ENCODE measurements at places on chromosomes 13 and 19.

- peak; percentile 84 for DNase-seq
These were observed 30.3 kb upstream of the FRY start for GRCh38 chr13:32001154-32001768.

GRCh38 chr13:48489666-48490065 is 43.2 kb downstream of the RCBTB2 start:
- DNase-seq = no peak

GRCh38 chr13:32911506-32911905 is 104.7 kb upstream of the KL start:
- DNase-seq = peak; percentile 64

DNA sequence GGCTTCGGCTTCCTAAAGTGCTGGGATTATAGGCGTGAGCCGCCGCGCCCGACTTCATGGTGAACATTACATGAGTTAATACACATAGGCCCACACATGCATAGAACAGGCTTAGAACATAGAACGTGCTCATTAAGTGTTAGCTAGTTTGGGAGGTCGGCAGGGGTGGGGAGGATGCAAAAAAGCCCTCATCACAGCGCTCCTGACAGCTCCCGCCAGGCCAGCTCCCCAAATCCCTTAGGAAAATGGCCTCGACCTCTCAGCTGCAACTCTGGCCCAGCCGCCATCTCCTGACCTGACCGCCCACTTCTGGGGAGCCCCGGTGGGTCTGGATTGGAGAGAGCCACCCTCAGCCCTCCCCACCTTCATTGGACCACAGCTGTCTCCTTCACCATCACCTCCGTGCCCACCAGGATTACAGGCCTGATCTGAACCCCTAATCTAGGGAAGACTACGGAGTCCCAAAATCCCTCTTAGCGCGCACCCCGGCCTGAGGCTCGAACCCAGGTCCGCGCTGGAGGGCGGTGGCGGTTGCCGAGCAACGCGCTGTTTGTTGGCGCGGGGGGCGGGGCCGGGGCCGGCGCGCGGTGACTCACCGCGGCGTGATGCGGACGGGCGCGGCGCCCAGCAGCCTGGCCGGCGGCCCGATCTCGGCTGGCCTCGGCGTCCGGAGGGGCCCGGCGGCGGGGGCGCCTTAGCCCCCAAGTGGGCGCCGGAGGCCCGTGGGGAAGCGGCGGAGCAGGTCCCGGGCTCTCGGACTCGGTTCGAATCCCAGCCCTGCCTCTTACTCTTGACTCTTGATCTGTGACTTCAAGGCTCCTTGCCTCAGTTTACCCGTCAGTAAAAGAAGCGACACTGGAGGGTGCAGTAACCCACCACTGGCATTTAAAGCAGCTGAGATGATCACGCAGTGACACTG is 26.7 kb upstream of the NANOS3 start:
- DNase-seq = peak; percentile 73

- peak; percentile 40 for DNase-seq
These were observed 62.0 kb downstream of the RFX2 start for GRCh38 chr19:6048348-6048747.

GRCh38 chr13:111917901-111918300 is 149.0 kb upstream of the SOX1 start:
- DNase-seq = no peak

DNA sequence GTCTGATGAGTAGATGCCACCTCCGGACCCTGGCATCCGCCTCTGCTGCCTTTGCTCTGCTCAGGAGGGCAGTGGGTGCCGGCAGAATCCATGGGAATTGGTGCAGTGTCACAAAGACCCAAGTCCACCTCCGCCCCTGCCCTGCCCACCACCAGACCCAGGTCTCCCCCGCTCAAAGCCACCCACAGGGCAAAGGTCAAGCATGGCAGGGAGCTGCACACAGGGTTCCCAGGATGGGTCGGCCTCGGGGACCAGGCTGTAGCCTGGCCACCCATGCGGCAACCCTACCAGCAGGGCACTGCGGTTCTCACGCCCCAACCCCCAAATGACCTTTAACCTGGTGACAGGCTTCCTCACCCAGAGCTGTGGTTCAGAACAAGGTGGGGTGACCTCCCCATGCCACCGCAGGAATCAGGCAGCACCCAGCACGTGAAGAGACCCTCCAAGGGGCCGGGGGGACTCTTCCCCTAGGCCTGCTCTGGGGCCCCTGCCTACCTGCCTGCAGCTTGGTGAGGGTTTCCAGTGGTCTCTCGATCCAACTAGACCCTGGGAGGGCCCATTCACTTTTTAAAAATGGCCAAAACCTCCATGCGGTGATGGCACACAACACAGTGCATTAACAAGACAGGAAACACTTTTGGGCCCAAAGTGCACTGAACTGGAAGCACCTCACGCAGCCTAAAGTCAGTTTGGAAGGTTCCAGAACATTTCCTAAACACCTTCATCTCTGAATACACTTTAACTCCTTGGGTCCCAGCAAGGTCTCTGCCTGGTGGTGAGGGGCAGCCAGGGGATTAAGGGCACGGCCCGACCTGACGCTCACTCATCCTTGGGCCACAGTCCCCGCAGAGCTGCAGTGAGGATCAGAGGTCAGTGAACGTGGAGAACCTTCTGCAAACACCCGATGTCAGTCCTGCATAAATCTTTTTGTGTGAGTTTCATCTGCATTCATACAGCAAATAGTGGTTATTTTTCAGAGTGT is 11.0 kb downstream of the GAS6 start:
- DNase-seq = no peak

GRCh38 chr19:17235300-17235970 is 9.4 kb downstream of the OCEL1 start:
- peak; percentile 89 for DNase-seq

DNA sequence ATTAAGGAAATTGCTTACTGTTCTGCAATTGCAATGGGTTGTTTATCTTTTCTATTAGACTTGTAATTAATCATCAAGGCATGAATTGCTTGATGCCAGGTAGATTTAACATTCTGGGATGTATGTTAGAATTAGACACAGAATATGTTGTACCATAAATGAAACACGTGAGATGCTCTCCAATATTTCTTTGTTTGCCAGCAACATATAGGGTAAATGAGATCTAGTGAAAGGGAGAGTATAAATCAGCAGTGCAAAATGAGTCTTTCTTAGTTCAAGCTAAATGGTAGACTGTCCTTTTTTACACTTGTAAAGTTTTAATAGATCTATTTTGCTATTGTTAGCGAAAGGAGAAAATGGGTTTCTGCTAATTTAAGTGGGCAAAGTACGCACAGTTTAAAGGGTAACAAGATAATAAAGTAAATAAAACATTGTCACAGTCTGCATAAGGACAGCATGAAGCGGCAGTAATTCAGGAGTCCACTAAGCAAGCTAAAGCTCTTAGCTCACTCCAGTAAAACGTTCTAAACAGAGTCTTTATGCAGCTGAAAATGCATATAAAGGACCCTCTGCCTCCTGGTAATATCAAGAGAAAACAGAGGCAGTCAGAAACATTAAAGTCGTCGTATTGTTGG is 1137.1 kb downstream of the OLFM4 start:
- DNase-seq = no peak

GRCh38 chr19:16825312-16826052 is 3.7 kb upstream of the SIN3B start:
- no peak for DNase-seq

DNA sequence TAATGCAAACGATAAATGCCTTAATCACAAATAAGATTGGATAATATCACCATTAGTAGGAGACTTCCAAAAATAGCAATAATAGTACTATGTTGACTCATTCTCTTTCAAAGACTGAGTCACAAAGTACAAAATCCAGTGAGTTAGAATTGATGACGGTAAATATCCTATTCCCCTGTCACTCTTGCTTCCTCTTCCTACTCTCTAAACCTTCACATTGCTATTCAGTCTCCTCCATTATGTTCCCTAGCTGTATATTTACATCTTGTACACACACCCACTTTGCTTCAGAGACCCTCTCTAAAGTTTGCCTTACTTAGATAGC is 26.3 kb upstream of the INTS6 start:
- DNase-seq = no peak

- DNase-seq = no peak
These were observed 1.4 kb downstream of the FZR1 start for GRCh38 chr19:3507371-3508120.

DNA sequence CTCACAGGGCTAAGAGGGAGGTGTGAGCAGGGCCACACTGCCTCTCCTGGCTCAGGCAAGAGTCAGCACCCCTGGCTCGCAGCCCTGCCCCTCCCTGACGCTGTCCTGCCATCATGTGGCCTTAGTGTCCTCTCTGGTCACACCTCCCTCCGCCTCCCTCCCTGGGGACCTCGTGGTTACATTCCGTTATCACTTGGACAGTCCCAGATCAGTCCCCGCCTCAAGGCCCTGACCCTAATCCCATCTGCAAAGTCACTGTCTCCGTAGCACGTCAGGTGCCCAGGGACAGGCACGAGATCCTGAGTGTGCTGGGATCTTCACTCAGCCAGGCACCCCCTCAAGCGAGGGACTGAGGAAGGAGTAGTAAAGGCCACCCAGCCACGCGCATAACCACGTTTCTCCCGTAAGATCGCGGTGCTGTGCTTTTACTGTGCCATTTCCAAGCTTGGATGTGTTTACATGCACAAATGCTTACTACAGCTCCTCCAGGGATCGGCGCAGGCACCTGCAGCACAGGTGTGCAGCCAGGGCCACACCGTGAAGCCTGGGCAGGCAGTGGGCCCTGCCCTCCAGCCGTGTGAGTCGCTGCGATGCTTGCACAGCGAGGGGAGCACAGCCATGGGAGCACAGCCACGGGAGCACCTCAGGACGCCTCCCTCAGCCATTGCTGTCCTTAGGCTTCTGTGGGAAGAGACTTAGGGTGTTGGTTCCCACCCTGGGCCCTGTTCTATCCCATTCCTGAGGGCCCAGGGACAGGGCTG is 10.7 kb upstream of the TMEM255B start:
- DNase-seq = no peak

DNA sequence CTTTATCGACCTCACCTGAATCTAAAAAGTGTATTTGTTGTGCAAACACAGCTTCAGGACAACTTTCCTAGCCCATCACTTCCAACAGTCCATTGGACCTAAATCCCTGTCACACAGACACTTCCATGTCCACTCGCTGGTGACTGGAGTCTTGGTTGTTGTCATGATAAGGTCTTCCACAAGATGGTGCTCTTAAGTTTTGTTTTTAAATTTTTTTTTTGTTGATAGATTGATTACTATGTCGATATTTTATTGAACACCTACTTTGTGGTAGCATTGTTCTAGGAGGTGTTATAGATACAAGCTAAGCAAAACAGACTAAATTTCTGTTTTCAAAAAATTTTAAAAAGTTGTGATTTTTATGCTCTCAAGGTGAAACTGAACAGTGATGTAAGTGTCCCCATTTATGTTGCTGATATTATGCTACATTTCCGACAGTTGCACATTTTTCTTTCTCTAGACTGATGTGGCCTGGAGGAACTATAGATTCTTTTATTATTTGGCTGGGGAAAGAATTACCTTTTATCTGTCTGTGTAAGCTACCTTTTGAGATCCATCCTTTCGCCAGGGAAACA is 8.1 kb upstream of the ERICH6B start:
- DNase-seq = peak; percentile 43

DNA sequence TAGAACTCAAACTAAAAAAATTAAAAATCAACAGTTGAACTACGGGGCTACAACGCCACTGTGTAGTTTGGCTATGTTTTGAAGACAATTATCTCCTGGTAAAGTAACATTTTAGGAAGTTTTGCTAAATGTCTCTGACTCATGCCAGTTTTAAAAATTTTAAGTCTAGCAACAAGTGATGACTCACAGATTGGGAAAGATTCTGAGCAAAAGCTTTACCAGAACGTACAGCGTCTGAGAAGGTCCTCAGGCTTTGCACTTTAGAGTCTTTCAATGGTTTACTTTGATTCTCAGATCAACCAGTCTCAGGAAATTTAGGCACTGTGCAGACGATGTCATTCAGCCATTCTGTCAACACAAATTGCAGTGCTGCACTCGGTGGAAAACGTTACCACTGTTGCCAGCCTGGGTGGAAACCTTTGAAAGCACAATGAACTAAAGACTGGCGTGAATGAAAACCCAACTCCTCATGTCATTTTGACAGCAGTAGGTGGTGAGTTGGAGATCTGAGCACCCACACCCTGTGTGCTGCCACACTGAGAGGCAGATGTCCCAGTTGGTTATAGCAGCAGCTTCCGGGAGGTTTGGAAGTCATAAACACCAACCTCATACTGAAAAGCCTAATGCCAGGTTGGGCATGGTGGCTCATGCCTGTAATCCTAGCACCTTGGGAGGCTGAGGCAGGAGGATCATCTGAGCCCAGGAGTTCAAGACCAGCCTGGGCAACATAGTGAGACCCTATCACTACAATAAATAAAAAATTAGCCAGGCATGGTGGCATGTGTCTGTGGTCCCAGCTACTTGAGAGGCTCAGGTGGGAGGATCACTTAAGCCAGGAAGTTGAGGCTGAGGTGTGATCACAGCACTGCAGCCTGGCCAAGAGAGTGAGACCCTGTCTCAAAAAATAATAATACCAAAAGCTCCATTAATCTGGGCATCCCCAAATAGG is 6.3 kb upstream of the WTIP start:
- no peak for DNase-seq

DNA sequence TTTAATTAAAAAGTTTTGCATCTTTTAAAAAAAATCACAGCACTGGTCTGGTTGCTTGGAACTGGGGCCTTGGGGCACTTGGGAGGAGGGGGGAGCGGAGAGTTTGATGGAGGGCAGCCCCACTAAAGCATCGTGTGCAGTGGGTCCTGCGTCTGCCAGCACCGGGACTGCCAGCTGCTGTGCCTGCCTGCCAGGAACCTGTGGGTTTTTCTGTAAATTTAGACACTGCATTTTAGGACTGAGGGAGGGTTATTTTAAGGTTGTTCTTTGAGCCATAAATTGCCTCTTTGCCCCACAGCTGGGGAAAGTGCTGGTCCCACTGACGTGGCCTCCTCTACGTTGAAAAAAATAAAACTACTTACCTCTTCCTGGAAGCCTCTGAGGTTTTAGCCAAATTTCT is 2.9 kb downstream of the KLF2 start:
- no peak for DNase-seq

DNA sequence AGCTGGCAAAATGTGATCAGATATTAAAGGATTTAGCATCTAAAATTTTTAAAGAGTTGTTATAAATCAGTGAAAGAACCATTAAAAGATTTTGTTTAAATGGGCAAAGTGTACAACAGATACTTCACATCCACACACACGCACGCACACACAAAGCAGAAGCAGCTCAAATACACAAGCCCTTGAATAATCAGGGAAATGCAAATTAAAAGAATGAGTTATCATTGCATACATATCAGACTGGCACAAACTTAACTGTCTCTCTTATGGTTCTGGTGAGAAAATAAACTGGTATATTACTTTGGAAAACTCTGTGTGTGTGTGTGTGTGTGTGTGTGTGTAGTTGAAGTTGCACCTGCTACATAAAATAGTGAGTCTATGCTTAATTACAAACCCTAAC is 59.3 kb downstream of the CRYL1 start:
- no peak for DNase-seq

Measured in GM20000 (cell line).